ENCODE measurements at places on chromosomes 3 and 15.

DNA sequence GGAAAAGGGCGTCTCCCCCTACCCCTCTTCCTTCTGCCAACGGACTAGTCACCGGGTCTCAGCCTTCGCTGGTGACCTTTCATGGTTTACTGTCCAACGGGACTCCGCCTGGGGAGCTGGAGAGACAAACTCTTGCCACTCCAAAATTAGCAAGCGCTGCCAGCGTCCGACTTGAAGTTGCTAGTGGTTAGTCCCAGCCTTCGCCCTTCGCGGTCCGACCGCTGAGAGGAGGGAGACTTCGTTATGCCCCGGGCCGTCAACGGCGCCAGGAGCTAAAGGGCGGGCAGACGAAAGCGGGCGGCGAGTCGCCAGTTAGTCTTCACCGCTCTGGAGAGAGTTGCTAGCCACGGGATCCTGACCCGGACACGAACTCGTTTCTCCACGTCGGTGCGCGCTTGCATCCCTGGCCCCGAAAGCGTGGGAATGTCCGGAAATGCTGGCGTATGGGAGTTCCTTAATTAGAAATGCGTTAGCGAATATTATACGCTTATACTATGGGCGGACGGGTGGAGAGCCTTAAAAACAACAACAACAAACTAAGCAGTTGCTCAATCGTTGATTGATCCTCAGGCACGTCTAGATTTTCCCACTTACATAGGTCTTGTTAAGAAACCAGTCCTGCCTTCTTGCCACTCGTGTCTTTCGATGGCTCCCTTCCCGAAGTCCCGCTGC is 716 bp downstream of the SMC4 start:
- DNase-seq: no peak

- DNase-seq: no peak
Measured at GRCh38 chr15:101115786-101116680, 135.8 kb downstream of the CHSY1 start.

GRCh38 chr15:40182358-40183029 is 21.6 kb downstream of the BUB1B start:
- DNase-seq: no peak

DNA sequence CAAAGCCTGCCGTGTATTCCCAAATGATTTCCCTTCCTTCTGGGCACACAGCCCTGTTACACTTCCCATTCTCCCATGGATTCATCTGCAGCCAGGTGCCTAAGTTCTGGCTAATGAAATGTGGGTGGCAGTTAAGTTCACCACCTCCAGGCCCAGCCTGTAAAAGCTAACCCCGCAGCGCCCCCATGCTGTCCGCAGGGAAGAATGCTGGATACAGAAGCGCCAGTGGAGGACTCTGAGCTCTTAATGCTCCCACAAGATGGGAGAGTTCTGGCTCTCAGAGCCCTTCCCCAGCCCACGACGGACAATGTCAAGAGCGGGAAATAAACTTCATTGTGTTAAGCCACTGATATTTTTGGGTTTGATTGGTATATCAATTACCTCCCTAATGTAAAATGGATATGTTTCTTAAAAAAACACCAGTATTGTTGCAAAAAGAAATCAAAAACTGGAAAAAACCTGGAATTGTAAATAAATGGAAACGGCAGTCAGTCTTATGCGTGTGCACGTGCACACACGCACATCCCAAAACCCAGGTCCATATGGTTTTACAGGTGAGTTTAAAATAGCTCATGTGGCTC is 37.7 kb upstream of the FGD5 start:
- DNase-seq: no peak

DNA sequence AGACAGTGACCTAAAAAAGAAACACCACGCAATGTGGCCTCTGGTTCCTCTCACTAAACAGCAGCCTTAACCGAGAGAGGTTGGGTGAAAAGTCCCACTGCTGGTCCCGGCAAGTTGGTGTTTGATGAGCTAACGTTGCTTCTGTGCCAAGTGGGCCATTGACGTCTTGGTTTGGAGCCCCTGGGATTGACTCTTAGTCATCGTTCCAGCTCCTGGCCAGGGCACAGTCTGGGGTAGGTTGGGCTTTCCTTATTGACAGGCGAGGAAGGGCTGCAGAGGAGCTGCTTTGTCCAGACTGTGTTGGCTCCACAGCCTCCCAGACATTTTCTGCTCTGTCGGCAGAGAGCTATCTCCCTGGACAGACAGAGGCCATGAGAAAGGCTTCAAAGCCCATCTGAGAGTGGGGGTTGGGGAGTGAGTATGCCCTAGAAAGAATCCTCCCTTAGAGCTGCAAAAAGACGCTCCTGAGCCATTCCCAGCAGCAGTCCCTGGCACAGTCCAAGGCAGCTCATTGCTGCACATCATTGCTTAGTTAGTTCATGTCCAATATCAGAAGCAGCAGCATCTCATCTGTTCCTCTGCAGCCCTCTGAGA is 28.6 kb upstream of the C3orf80 start:
- no peak for DNase-seq

DNA sequence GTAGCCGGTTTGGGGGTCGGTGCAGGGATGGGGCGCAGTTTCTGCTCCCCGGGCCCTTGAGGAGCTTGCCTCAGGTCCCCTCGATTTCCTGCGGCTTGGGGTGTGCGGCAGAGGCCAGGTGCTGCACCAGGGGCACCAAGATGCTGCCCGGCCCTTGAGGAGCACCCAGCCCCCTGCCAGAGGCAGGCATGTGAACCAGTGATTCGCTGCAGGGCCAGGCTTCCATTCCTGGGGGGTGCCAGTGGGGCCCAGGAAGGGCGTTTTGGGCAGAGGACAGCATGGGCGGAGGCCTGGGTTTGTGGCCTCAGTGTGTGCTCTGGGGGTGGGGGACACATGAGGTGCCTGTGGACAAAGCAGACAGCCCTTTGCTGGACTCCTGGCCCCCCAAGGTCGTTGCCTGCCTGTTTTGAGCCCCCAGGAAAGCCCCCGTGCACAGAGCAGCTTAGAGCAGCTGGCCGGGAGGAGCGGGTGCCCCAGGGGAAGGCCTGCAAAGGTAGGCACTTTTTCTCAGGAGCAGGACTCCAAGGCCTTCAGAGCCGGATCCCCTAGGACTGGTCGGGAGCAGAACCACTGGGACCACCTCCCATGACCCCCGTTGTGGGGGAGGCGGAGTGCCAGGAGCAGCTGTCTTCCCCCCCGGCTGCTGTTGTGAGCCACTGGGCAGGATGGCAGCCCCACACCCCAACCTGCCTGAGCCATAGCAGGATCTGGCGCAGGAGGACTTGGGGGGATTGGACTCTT is 1.6 kb downstream of the PLXNA1 start:
- no peak for DNase-seq

DNA sequence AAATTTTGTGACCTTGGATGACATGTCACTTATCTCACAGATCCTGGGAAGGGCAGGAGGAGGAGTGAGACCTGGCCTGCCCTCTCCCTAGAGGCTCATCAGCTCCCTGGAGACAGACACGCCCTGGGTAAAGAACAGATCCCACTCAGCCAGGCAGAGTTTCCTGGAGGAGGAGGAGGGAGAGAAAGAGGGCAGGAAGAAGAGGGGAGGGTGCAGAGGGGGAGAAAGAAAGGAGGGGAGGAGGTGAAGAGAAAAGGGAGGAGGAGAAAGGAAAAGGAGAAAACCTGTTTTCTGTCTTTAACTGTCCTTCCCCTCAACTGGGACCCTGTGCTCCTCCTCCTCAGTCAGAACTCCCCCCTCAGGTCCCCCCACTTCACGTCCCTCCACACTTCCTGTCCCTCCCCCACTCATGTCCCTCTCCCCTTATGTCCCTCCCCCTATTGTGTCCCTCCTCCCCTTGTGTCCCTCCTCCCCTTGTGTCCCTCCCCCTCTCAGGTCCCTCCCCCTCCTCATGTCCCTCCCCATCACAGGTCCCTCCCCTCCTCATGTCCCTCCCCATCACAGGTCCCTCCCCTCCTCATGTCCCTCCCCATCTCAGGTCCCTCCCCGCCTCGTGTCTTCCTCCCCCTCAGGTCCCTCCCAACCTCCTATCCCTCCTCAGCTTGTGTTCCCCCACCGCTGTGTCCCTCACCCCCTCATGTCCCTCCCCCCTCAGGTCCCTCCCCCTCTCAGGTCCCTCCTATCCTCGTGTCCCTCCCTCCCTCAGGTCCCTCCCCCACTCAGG is 52.3 kb upstream of the CGNL1 start:
- DNase-seq: no peak

GRCh38 chr15:74170875-74171578 is 2.5 kb upstream of the ISLR start:
- DNase-seq: no peak

DNA sequence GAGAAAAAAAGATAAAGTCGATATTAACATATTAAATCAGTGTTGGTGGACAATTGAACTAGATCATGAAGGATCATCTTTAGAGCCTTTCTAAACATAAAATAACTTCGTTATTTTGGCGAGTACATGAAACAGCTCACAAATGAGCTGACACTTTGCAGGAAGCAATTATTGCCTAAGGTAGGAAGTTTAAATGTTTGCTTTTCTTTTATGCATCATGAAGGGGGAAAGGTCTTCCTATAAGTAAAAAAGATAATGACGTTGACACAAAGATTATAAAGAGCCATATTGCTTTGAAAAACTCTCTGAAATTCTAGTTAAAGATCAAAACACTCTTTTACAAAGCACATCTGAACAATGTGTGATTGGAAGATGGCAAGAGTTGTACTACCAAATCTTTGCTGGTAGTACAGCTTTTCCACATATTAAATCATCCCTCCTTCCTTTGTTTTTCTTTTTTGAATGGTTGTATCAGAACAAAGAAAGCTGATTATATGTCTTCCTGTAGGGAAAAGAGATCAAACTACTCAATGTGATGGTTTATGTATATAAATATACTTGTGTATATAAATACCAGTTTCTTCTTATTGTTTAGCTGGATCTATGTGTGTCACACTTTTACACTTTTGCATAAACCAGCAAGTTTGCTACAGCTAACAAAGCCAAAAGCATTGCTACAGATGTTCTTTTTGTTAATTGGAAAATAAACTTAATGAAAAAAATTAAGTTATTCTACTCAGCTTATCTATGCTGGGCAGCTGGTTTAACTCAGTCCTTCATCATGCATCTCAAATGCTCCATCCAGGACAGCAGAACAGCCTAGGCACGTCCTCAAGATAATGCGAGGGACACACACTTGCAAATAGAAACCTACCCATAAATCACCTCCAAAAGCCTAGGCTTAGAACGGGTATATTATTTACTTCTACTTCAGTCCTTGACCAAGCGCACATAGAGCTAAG is 850.8 kb upstream of the ROBO1 start:
- DNase-seq: no peak

GRCh38 chr3:23735535-23736326 is 70.0 kb upstream of the UBE2E1 start:
- DNase-seq: no peak

DNA sequence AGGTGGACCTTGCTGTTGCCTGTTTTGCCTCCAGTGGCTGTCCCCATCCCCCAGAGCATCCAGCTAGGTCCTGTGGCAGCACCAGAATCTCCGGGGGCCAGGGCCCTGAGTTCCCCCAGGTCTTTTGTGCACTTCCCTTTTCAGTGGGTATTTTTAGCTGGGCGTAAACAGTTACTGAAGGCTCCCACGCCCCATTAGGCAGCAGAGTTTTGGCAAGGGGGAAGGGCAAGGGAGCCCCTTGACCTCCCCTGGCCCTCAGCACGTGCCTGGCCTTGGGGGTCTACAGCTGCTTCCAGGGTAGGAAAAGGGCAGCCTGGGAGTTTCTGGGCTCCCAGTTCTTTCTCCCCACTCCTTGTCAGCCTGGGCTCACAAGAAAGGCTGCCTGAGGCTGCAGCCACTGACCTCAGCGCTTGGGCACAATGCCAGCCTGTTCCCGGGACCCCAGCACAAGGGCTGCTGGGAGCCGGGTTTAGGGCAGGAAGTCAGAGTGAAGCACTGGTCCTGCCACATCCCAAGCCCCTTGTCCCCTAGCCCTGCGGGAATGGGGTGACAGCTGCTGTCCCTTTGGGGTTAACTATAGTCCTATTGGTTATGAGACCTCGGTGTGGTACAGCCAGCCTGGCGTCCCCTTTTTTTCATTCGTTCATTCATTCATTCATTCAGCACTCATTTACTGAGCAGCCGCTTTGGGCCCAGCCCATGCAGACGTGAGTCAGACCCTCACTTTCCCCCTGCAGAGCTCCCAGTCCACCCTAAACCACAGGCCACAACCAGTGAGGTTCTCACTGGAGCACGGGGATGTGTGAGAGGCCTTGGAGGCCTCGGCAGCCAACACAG is 8.4 kb downstream of the CSK start:
- no peak for DNase-seq

DNA sequence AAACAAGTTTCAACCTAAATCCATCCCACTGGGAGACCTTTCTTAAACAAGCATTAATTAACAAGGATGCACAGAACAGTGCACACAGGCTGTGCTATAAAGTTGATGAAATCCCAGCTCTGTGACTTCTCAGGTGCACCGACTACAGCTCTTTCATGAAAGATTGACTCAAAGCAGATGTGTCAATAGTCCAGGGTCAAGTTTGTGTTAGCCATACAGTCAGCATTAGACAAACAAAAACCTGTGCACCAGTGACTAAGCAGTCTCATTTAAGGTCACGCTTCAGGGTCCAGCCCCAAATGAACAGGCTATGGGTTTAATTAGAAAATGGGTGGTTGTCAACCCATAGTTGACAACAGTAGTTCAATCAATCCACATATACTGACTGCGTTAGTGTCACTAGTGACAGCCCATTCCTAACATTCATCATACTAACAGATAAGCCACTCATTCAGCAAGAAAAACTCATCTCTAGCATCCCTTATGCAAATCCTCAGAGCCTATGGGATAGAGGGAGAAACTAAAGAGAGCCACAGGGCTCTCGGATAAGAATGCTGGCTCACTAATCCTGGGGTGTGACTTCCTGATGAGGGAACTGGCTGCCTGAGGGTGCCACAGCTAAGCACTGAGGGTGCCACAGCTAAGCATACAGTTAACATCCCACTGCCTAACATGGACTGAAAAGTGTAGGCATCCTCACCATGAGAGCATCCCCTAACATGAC is 84.1 kb downstream of the WNT5A start:
- DNase-seq: no peak

DNA sequence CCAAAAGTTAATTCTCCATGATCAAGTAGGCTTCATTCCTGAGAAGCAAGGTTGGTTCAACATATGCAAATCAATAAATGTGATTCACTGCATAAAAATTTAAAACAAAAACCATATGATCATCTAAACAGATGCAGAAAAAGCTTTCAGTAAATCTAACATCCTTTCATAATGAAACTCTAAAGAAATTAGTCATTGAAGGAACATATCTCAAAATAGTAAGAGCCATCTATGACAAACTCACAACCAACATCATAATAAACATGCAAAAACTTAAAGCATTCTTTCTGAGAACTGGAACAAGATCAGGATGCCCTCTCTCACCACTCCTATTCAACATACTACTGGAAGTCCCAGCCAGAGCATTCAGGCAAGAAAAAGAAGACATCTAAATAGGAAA is 254.1 kb downstream of the AGBL1 start:
- DNase-seq: no peak

DNA sequence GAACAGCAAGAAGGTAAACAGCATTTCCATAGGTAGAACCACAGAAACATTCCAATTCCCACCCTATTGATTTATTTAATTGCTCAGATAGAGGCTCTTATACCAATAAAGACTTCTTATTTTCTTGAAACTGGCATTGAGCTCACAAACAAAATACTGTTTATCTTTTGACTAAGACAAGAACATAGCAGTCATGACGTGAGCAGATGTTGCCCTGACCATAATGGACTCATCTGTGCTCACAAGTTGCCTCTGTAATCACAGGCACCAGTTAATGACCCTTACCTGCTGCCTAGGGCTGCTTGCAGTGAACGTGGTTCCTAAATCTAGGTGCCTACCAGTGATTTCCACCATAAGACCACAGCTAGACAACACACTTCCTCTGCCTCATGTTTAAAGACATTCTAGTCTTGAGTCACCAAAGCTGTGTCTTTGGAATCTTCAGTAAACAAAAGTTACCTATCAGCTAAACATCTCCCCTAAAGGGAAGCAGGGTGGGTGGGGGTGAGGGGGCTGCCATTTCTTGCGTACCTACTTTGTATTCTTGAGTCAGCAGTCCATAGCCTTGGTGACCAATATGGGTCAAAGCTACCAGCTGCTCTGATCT is 2.1 kb downstream of the FYCO1 start:
- DNase-seq: no peak
